ENCODE measurements at places on chromosomes 13 and 19. TPM values are rescaled to one million over a fixed set of nuclear protein-coding genes. Genes with fewer than 3 reads are reported as not detected.

- DNase-seq = no peak
These were observed 1417.1 kb upstream of the ATXN8OS start for GRCh38 chr13:68690567-68690966.

GRCh38 chr13:114027046-114027715 lies 53.3 kb upstream of the C13orf46 start:
- no peak for DNase-seq

DNA sequence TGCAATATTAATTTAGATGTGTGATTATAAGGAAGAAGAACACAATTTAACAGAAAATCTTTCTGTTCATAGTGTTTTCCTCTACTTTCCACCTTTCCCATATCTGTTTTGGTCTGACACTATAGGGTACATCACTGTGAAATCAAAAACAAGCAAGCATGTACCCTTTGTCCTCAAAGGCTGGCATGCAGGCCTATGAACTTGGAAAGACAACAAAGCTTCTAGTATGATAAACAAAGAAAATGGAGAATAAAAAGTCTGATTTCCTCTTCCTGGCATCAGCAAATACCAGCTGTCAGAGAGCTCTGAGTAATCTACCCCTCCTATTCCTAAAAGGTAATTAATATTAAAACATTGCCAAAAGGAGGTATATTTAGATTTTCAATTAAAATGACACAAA lies 5.6 kb upstream of the NEK3 start:
- DNase-seq = no peak

DNA sequence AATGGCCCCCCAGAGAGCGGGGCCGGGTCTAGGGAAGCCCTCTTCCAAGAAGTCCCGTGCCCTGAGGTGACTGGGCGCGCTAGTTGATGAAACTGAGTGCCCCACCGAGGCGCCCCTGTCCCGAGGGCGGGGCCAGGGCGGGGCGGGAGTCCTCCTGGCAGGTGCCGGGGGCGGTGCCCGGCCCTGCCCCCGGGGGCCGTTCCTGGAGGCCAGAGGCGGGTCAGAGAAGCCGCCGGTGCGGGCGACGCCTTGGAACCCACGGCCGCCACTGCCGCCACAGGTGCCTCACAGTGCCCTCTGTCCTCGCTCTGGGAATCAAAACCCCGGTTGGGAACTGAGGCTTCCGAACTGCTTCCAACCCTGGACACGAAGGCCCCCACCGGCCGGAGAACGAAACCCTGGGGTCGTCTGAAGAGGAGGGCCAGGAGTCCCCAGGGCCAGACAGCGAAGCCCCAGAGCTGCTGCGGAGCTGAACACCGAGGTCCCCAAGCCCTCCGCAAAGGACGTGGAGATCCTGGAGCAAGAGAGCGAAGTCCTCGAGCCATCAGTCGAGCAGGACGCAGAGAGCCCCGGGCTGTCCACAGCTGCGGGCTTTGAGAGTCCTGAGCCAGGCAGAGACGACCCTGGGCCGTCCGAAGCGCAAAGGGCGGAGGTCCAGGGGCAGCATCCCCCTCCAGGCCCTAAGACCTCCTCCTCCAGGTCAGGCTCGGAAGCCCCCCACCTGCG lies at the start of gene MISP3:
Gene MISP3, plus strand, starts transcription at position 252 of the 726 bp plus-strand sequence. CDS start 524 bp downstream, outside the sequence.
- no peak for DNase-seq

DNA sequence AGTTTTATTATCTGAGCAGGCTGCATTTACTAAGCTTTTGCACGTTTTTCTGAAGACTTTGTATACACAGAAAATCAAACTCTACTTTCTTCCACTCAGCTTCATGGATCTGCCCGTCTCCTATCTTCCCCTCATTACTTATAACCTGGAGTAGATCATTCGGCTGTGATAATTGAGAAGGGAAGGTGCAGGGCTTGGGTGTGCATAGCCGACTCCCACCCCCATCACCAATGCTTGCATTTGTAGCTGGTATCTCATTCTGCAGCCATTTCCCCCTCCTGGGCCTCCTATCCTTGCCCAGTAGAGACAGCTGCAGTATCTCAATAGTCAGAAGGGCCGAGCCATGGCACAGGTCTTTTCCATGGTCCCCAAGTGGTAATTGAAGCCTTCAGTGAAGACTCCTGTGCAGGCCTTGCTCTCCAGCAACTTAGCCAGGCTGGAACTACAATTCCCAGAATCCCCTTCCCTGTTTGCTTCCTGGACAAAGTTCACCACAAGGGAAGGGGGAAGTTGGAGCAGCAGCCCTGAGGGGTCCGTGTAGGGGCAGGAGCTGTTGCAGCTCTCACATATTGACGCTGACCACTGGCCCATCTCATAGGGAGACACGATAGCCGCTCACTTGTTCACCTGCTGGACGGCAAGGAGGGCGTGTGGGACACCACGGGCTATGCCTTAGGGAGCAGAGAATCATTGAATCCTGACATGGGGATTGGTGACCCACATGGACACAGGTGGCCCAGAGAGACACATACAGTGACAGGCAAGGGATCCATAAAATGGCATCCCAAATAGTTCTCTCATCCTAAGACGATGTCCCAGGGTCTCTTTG lies 2.1 kb upstream of the SIGLEC8 start:
- DNase-seq = no peak

DNA sequence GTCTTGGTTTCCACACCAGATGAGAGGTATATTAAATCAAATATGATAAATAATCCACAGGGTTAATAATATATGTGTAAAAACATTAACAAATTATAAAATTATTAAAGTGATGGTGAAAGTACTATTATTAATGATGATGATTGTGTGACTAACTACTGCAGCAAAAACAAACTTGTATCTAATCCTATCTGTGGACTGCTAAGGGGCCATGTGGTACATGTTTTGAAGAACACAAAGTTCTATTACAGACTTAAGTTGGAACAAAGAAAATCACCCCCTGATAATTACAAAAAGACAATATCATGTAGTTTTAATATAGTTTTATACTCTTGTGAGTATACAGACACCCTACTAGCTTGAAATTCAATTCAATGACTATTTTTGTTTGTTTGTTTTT lies 504.2 kb upstream of the NBEA start:
- DNase-seq = no peak

DNA sequence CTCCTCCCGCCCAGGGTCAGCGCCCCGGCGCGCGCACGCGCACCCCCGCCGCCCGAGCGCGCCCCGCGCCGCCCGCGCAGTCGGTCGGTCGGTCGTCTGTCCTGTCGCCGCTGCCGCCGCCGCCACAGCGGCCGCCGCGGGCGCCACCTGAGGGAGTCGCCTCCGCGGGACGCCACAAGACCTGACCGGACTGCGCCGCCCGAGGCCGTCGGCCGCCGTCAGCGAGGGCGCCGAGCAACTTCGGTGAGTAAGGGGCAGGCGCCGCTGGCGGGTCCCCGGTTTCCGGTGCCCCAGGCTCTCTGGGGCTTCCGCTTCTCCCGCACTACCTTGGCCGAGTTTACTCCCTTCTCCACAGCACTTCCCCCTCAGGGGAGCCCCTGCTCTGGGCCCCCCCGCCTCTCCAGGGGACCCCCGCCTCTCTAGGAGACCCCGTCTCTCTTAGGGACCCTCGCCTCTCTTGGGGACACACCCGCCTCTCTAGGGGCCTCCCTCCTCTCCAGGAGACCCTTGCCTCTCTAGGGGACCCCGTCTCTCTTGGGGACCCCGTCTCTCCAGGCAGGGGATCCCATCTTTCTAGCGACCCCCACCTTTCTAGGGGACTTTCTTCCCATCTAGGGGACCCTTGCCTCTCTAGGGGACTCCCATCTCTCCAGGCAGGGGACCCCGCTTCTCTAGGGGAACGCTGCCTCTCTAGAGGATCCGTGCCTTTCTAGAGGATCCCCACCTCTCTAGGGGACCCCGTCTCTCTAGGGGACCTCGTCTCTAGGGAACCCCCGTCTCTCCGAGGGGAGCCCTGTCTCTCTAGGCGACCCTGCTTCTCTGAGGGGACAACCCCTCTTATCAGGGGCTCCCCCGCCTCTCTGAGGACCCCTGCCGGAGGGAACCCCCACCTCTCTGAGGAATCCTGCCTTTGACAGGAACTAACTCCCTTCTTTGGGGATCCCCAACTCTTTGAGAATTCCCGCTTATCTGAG lies 19.3 kb upstream of the GATAD2A start:
- no peak for DNase-seq

DNA sequence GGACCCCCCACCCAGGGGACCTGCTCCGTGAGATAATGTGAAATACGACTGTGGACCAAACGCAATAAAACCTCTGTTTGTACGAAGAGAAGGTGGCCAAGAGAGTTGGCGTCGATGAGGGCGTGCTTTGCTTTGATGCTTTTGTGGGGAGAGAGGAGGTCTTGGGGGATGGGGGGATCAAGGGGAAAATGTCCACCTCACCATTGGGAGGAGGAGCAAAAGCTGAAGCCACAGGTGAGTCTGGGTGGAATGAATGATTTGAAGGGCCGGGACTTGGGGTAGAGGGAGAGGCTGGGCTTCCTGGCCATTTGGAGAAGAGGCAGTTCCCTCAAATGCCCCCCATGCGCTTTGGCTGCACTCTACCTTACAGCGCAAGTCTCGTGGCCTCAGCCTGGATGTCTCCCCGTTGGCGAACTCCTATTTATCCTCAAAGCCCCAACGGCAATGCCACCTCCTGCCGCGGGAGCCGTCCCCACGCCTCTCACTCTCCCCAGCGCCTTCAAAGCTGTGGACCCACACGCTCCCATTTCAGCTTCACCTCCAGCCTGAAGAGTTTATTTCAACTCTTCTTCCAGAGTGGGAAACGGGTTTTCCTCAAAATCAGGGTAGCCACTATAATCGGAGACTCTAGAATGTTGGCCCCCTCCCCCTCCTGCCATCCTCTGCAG lies 795 bp upstream of the ABCA7 start:
- DNase-seq = no peak

GRCh38 chr13:98274921-98275487 lies 97.9 kb upstream of the RNF113B start:
- DNase-seq = no peak

- no peak for DNase-seq
These were observed 66.5 kb upstream of the USPL1 start for GRCh38 chr13:30551189-30551588.

GRCh38 chr13:30121666-30122065 lies 185.7 kb downstream of the KATNAL1 start:
- no peak for DNase-seq

DNA sequence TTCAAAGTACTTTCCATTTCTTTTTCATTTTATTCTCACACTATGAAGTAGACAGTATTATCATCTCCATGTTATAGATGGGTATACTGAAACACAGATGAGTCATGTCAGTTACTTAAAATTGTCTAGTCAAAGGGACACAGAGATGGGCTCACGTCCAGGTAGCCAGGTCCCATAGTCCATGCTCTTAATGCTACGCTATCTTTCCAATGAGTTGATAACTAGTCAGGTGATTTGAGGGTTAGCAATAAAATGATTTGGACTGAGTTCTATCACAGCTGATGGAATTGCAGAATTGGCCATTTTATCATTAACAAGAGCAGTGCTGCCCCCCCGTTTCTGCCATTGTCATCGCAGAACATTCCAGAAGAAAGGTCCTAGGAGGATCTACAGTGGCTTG lies 318.9 kb downstream of the DLEU7 start:
- DNase-seq = no peak

DNA sequence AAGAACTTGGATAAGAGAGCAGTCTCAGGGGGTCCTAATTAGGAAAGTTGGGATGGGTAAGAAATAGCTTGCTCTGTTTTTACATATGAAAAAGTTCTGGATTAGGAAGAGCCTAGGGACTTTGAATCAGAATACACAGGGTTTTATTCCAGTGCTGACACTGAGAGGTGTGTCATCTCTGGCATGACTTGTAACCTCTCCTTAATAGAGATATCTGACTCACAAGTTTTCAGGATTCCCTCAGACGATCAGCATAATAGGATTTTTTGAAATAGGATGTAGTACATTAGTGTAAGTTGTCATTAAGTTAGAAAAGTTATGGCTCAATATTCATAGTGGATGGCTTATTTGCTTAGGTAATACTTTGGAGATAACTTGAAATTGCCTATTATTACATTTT lies 555.2 kb upstream of the MIR17HG start:
- no peak for DNase-seq

S1PR5 gene
- 19.5 TPM for total RNA-seq

MCF2L gene
- 337 TPM for total RNA-seq

GJA3 gene
- not detected for total RNA-seq

All from dorsolateral prefrontal cortex (tissue), 122 donors.